CD8-positive, alpha-beta T cell (primary cell): ENCODE measurements at places on chromosomes 13 and 19. TPM values are rescaled to one million over a fixed set of nuclear protein-coding genes. Genes with fewer than 3 reads are reported as not detected.

The KLF1 gene
- total RNA-seq, result not detected

The PLIN4 gene
- 0.06 TPM for total RNA-seq

The KCNN1 gene
- total RNA-seq, result not detected

The PCDH17 gene
- not detected for total RNA-seq

The GRIK5 gene
- total RNA-seq, result 0.19 TPM

The COX6B2 gene
- 0.43 TPM for total RNA-seq

The ZIC5 gene
- not detected for total RNA-seq

The ANKLE1 gene
- 1.3 TPM for total RNA-seq

The CATSPERD gene
- total RNA-seq, result not detected

The ZNF626 gene
- 5.7 TPM for total RNA-seq

The NR2C2AP gene
- 12.5 TPM for total RNA-seq

The C19orf85 gene
- not detected for total RNA-seq

The OLFM4 gene
- total RNA-seq, result not detected

The LGALS4 gene
- total RNA-seq, result 3.4 TPM
